ENCODE measurements at places on chromosomes 3 and 15. TPM values are rescaled to one million over a fixed set of nuclear protein-coding genes. Genes with fewer than 3 reads are reported as not detected.

- H3K27ac ChIP-seq, result no peak overlapping the region
- H3K4me3 ChIP-seq, result no peak overlapping the region
- peaks cover 7% of the 10 kb centered on the region for H3K4me1 ChIP-seq
- no peak for DNase-seq
- no peaks in the 10 kb centered on the region for H3K27me3 ChIP-seq
- H3K36me3 ChIP-seq, result no peaks in the 10 kb centered on the region
Measured at GRCh38 chr3:151330379-151330778, 1.0 kb upstream of the P2RY13 start.

The FEZF2 gene
- 2.9 TPM for total RNA-seq

The ARPP21 gene
- 136 TPM for total RNA-seq

The CLSTN2 gene
- 0.61 TPM for total RNA-seq

GRCh38 chr3:13299531-13300155 lies 120.5 kb downstream of the NUP210 start:
- H3K27me3 ChIP-seq, result no peaks in the 10 kb centered on the region
- H3K27ac ChIP-seq, result no peak overlapping the region
- H3K4me1 ChIP-seq, result peaks cover 5% of the 10 kb centered on the region

Data from thymus (tissue), 14 donors.